ENCODE measurements at places on chromosomes 3 and 15.
A peak's percentile ranks its signal among the peaks of the same experiment; 100 is the strongest.

GRCh38 chr3:161349529-161350312, 21.6 kb downstream of the SPTSSB start:
- no peak for DNase-seq

DNA sequence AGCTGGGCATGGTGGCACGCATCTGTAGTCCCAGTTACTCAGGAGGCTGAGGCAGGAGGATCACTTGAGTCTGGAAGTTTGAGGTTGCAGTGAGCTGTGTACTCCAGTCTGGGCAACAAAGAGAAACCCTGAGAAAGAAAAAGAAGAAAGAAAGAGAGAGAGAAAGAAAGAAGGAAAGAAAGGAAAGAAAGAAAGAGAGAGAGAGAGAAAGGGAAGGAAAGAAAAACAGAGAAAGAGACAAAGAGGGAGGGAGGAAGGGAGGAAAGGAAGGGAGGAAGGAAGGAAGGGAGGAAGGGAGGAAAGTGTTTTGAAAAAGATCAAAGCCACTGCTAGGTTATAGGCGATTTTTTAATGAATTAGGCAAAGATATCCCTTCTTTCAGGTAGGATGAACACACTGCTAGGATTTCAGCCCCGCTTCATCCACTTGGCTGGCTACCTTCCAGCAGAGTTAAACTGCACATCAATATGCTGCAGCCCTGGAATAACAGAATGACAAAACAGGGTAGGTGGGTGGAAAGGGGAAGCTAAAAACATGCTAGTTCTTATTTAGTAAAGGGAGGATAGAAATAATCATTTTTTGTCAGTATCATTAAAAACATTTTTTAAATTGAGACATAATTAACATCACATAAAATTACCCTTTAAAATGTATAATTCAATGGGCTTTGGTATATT, 12.8 kb upstream of the PPARG start:
- no peak for DNase-seq

DNA sequence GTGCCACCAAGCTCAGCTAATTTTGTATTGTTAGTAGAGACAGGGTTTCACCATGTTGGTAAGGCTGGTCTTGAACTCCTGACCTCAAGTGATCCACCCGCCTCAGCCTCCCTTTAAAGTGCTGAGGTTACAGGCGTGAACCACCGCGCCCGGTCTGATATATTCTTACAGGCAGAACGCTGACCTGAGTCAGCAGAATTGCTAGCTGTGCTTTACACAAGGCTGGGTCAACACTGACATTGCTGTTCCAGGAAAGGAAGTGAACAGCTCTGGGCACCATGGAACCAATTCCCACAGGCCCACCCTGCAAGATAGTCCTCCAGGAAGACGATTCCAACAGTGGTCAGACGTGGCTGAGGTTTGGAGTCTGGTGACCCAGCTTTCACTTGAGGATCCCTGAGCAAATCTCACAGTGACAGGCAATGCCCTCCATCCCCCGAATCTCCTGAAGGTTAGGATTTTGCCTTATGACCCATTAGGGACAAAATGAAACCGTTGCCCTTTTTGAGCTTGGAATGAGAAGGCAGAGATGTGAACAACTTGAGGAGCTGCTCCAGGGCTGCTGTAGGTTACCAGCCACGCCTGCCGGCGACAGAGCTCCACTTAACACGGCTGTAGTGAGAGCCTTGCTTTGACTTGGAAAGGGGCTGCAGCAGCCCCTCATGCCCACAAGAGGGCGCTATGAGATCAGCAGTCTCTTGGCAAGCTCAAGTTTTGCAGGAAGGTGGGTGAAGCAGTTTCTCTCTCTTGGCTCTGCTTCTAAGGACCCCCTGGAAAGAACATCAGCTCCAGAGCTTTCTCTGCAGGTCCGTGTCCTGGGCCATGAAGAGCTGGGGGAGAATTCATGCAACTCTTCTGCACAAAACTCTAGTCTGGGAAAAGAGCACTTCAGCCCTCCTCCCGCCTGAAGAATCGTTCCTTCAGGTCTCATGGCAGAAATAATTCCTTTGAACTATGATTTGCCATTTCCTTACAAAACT, 74.1 kb downstream of the SENP2 start:
- peak; percentile 83 for DNase-seq

- no peak for DNase-seq
Observed at GRCh38 chr15:48374472-48374871, 43.2 kb downstream of the DUT start.

- no peak for DNase-seq
Observed at GRCh38 chr15:88401996-88402656, 65.1 kb downstream of the MRPL46 start.

DNA sequence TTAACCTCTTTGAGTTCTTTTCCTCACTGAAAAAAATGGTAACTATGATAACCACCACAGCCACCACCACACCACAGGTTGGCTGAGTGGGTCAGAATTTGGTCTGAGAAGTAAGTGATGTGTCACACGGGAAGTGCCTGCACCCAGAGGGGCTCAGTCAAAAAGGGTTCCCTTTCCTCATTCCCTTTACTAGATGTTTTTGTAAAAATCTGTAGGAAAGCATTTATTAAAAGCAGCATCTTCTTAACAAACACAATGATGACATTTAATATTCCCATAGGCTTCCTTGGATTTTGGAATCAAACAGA, 23.2 kb downstream of the CFAP92 start:
- DNase-seq = no peak

- no peak for DNase-seq
Observed at GRCh38 chr15:87575896-87576473, 680.6 kb downstream of the NTRK3 start.

- no peak for DNase-seq
Observed at GRCh38 chr3:33749546-33750210, 31.6 kb upstream of the CLASP2 start.

DNA sequence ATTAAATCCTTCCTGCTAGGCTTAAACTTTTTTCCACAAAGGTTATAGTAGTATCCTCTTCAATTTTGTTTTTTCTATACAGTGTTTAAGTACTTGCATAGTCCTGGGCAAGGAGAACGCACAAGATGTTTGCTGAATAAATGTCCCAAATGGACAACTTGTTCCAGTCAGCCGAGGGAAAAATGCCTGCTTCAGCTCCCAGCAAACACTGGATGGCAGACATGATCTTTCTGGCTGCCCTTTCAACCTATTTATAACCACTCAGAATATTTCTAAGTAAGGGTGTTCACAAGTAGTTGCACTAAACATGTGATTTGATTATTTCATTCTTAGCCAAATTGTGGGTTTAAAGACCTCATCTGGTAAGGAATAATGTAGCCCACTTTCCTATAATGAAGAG, 29.8 kb downstream of the GNB4 start:
- DNase-seq = no peak

DNA sequence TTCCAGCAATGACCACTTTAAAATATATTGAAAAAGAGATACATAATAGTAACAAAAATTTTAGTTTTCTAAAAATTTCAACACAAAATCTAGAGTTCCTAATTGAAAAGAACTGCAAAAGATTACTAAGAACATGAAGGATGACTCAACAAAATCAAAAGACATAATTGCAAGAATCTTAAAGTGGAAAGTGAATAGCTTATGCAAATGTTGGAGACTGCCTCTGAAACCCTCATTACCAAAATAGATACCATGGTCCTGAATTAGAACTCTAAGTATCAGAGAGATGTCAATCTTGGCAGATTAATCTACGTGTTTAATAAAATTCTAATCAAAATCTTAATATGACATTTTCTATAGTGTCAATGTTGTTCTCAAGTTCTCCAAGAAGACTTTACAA, 60.7 kb upstream of the SGO1 start:
- peak; percentile 20 for DNase-seq

DNA sequence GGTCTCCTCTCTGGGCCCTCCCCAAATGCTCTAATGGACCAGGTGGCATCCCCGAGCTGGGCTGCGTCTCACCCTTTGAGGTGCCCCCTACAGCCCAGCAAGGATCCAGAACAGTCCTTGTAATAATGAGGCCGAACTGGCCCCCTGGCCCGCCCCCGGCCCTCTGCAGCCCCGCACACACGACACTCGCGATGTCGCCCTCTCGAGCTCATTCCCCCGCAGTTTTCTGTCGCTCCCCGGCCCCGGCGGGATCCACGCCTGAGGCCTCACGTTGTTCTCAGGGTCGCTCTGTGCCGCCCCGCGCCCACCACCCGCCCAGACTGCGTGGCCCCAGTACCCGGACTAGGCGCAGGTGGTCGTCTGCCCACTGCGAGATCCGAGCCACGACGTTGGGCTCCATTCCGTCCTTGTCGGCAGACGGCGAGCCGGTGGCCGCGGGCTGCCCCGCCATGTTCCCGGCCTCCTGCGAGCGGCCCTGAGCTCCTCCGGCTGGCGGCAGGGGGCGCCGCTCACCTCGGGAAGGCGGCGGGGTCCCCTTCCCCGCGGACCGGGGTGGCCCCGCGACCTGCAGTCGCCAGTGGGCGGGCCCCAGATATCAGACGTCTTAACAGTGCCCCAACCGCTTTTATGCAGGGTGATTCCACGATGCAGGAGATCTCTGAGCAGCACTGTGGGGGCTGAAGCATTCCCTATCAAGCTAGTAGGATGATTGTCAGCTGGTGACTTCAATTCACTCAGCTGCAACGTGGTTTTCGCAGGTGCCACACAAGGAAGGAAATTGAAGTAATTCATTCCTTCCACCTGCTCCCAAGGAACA, at the start of gene C3orf33:
C3orf33 (minus strand) TSS at position 477 of the 817 bp plus-strand sequence; CDS start at position 451, 26 bp downstream.
- DNase-seq = peak; percentile 94

DNA sequence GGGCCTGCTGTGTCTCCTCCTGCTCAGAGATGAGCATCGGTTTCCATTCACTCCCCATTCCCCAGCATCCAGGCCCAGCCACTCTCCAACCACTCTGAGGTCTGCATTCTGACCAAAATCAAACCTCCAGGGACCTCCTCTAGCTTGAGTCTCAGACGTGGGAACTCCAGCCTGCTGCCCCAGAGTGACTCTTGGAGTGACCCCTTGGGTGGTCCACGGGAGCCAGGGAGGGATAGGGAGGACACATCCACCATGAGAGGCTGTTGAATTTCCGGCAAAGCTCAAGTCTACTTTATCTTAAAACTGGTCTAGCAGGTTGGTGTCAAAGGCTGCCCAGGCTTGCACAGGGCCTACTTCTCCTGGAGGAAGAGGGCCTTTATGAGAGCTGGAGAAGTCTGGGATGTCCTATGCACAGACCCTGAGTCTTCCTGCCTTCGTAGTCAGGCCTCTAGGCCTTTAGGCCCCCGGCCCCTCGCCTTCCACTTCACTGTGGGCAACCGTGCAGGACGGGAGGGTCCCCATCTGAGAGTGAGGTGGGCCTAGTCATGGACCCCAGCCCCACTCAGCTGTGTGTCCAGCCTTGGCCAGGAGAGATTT, 8.9 kb downstream of the CISH start:
- no peak for DNase-seq

DNA sequence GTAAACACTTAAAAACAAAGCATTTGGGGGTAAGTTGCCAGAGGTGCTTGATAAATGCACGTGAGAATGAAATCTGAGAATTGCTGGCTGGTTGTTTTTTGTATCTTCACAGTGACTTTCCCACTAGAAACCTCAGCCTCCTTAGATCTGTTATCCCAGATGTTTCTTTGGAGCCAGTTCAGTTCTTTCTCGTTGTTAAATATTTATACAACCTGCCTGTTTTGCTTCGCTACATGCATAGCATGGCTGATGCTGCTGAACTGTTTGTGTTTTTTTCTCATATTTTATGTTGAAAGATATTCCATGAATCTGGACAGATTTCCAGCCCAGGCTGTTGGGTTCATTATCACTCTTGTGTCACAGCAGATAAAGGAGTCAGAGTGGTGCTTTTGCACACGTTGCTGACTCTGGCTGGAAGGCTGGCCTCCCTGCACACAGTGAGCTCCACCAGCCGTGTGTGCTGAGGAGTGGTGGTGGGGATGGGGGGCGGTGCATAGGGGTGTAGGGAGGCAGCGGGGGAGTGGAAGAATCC, 80.2 kb downstream of the ARNT2 start:
- no peak for DNase-seq

DNA sequence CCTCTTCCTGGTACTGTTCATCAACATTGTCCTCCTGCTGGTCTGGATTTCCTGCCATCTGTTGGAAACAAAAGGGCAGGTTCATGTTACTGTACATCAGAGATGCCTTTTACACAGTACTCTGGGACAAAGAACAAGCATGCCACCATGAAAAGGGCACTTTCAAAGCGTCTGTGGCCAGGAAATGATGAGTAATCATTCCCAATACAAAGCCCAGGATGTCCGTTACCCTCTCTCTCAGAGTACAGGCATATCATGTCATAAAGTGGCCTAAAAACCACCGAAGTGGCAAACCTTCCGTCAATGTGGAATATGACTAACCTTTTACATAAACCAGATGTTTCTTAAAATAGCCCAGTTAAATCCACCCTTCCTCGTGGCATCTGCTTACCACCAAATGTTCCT, 71.2 kb downstream of the GOLIM4 start:
- DNase-seq = no peak

- peak; percentile 47 for DNase-seq
Observed at GRCh38 chr3:183430325-183430957, 2.0 kb upstream of the MCF2L2 start.

- no peak for DNase-seq
Observed at GRCh38 chr3:112948346-112948838, 26.5 kb downstream of the CD200R1 start.

DNA sequence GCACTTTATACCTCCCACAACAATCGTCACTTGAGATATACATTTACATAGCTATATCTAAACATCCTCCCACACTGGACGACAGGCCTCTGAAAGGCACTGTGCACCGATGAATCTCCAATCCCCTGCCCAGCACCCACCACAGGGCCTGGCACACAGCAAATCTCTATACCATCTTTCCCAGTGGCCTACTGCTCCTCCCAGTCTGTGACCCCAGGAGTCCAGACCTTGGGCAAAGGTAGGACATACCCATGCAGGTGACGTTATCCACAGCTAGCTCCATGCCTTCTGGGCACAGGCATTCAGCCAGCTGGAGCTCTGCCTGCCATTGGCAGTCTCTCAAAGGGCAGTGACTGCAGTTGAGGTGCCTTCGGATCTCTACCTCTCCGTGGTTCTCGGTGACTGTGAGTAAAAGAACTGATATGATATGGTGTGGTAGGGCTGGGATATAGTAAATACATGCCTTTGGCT, 5.8 kb downstream of the LTK start:
- no peak for DNase-seq

DNA sequence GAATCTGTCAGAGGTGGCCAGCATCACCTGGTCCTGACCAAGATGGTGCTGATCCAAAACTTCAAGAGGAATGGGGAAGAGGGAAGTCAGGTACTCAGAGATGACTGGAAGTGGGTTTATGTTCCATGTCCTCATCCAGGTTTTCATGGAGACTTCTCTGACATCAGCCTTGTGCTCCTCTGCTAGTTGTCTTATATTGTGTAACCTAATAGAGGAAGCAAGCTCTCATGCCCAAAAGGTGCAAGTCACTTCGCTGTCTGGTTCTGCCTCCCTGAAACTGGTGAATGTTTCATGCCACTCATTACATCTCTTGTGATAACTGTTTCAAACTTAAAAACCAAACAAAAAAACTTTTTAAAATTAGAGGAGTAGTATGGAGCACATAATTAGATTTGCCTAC, 127.2 kb upstream of the MANF start:
- DNase-seq = no peak

DNA sequence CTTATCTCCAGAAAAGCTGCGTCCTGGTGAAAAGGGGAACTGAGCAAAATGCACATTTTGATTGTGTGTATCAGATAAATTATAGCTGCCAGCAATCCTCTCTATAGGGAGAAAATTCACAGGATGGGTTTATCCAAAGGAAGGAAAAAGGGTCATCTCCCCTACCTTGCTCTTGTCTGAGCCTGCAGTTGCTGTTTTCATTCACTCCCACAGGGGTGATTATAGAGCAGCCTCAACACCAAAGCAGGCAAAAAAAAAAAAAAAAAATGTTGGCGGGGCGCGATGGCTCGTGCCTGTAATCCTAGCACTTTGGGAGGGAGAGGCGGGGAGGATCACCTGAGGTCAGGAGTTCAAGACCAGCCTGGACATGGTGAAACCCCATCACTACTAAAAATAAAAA, 333.7 kb downstream of the ROBO2 start:
- no peak for DNase-seq

GRCh38 chr3:115704661-115705338, 81.5 kb downstream of the GAP43 start:
- no peak for DNase-seq

Measured in GM13976 (cell line).